ENCODE measurements at places on chromosomes 2 and 18.

DNA sequence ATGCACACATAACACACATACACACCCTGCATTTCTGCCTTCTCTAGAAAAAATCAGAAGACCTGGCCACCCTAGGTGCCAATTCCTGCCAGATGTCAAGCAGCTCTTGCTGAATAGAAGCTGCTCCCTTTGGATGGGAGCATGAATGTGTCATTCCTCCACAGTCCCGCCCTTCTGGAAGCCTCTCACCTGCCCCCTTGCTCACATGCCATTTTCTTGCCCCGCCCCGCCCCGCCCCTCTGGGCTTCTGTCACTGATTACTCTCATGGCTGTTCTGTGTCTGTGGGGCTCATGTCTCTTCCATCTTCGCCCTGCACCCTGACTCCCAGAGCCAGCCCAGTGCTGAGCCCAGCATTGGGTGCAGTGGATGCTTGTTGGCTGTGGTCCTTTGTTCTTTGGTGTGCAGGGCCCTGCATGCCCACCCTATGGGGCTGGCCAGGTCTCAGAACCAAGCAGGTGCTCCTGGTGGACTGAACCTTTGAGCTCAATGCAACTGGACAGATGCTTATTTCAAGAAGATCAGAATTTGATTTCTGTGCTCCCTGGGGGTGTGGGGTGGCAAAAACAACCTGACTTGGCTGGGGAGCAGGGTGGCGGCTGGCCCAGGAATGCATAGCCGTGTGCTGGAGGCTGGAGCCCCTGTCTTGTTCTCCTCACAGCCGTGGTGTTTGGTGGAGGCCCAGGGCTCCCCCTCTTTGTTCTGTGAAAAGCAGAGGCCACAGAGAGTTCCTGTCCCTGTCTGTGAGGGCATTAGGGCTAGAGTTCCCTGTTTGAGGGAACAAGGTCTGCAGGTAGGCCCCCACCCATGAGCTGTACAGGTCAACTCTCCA lies 140.6 kb upstream of the GLI2 start:
- H3K27ac ChIP-seq: no peak overlapping the region
- no peak overlapping the region for H3K4me3 ChIP-seq
- H3K36me3 ChIP-seq: no peaks in the 10 kb centered on the region

- DNase-seq: no peak
- H3K4me3 ChIP-seq: no peak overlapping the region
- H3K27me3 ChIP-seq: peaks cover 59% of the 10 kb centered on the region
- no peak overlapping the region for H3K27ac ChIP-seq
Measured at GRCh38 chr2:5690718-5691220, 1.4 kb upstream of the SOX11 start.

DNA sequence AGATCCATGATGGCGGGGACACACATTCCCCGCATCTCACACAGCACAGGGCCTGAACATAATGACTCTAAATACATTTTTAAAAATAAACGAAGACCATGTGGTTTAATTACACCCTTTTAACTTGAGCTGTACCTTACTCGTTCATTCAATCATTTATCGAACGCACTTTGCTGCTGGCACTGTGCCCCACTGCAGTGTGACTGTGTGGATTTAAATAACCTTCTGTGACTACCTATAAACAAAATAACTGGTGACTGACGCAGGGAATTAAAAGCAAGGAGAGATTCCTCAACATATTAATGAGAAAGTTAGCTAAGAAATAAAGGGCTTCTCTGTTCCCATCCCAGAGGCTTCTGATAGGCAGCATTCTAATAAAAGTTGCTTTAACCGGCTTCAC lies 10.9 kb upstream of the FZD7 start:
- no peaks in the 10 kb centered on the region for H3K27me3 ChIP-seq
- H3K27ac ChIP-seq: no peak overlapping the region
- H3K4me3 ChIP-seq: no peak overlapping the region
- H3K36me3 ChIP-seq: no peaks in the 10 kb centered on the region

GRCh38 chr18:44627280-44627679 lies 53.4 kb upstream of the SETBP1 start:
- no peaks in the 10 kb centered on the region for H3K4me1 ChIP-seq
- DNase-seq: no peak
- H3K4me3 ChIP-seq: no peak overlapping the region
- no peaks in the 10 kb centered on the region for H3K36me3 ChIP-seq
- no peak overlapping the region for H3K27ac ChIP-seq
- no peaks in the 10 kb centered on the region for H3K27me3 ChIP-seq

DNA sequence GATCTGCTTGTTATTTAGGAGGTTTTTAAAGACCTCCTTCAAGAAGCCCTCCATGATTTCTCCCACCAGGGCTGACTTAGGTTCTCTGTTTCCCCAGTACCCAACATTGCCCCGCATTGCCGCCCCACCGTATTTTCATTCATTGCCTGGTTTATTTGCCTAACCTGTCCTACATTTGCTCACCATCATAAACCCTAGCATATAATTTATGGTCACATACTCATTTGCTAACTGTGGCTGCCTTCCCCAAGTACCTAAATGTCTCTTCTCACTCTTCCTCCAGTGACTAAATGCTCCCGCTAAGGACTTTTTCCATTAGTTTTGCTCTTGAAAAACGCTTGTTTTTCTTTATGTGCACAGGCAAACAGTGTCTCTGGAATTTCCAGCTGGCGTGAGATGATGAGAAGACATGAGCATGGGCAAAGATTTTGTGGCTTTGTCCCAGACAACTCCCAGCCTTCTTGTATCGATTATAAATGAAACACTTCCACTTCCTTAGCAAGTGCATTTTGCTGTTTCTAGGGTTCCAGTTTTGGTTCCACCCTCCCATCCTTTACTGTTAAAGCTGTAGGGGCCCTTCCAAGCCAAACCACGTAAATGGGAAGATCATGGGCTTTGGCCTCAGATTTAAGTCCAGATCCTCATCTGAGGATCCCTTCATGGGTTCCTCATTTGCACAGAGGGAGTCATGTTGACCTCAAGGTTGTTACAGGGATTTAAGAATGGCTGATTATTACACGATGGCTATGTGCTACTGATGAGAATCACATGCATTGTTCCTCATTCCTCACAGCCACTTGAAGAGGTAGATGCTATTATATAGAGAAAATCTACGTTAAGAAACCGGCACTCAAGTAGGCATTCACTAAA lies 21.0 kb upstream of the ARMC9 start:
- no peaks in the 10 kb centered on the region for H3K4me1 ChIP-seq
- H3K4me3 ChIP-seq: no peak overlapping the region
- H3K27ac ChIP-seq: no peak overlapping the region
- DNase-seq: no peak
- no peaks in the 10 kb centered on the region for H3K27me3 ChIP-seq
- no peaks in the 10 kb centered on the region for H3K36me3 ChIP-seq
